ENCODE measurements at places on chromosomes 5 and 9. TPM values are rescaled to one million over a fixed set of nuclear protein-coding genes. Genes with fewer than 3 reads are reported as not detected.

GZMA gene
- total RNA-seq: not detected

DNA sequence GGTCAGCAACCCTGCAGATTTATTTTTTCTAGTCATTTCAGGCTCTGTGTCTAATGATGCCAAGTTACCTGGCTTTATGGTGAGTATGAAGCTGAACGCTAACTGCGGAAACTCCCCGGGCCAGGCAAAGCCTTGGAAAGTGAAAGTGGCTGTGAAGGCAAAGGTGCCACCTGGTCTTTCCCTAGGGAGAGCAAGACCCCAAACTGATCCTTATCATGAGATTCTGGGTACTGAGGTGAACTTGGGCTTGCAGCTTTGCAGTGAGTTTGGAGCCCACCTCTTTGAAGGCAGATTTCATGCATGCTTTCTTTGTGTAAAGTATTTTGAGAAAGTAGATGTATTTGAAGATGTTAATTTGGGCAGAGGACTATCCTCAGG, 63.3 kb downstream of the CARTPT start:
- no peak for DNase-seq

DNA sequence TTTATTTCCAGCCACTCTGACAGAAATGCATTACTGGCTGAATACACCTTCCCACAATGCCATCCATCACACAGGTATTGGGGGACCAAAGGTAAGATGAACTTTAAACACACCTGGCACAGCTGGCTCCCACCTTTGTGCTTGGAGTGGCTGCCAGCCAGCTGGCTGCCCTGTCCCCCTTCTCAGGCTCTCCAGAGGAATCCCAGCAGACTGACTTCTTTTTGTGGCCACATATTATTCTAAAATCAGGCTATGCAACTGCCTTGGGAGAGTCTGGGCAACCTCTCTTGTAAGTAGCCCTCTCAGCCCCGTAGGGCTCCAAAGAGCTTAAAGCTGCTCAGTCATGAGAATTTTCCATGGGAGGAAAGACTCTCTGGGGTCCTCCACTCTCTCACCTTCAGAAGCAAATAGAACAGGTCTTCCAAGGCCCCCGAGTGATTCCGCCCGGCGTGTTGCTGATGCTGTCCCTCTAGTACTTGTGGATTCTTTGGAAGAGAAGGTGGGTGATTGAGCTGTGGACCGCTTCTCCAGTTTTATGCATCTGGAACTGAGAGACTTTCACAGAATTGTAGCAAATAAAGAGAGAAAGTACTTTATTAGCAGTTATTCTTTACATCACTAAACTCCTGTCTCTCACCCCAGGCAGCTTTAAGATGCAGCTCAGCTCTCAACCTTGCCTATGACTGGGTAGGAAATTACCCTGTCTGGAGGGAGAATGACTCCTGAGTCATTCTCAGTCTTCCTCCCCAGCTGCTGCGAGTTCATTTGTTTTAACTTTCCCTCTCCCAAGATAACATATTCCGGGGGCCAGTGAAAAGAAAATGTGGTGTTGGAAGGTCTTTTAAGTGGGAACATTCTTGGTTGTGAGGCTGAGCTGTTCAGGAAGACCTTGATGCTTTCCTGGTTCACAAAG, 159.4 kb upstream of the PITX1 start:
- no peak for DNase-seq

DNA sequence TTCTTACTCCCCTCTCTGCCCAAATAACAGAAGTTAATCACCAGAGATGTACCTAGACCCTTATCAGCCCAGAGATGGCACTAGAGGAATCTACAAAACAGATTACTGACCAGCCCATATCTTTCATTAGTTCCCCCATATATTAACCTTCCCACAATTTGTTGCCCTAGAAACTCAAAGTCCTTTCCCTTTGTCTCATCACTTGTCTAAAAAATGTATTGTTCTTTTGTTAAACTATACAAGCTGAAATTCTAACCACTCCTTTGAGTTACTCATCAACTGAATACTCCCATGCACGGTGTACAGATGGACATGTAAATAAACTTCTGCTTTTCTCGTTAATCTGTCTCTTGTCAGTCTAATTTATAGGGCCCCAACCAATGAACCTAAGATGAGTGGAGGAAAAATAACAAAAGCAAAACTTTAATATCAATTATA, 130.9 kb downstream of the CCDC192 start:
- DNase-seq: no peak

DNA sequence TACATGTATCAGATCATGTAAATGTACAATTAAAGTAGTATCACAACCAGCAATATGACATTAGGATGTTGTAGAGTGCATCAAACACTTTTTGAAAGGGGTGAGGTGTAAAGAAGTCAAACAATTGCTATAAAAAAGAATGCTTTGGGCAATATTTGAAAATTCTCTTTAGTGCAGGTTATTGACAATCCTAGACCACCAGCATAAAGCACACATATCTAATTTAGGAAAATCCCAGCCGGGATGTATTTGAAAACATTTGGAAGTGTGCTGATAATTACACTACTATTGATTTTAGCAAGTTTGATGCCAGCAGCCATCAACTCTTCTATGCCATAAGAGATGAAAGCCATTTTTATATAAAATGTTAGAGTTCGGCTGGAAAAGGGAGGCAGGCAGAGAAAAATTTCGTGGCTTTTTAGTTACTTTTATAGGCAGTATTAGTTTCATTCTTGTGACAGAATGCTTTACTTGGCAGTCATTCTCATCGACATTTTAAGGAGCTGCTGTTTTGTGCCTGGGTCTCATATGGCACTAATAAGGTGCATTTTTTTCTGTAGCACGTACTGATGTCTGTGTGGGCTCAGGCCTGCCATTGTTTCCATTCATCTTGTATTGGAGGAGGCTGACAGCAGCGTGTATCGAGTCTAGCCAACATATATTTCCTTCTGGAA, 285.7 kb downstream of the AOPEP start:
- DNase-seq: no peak

DNA sequence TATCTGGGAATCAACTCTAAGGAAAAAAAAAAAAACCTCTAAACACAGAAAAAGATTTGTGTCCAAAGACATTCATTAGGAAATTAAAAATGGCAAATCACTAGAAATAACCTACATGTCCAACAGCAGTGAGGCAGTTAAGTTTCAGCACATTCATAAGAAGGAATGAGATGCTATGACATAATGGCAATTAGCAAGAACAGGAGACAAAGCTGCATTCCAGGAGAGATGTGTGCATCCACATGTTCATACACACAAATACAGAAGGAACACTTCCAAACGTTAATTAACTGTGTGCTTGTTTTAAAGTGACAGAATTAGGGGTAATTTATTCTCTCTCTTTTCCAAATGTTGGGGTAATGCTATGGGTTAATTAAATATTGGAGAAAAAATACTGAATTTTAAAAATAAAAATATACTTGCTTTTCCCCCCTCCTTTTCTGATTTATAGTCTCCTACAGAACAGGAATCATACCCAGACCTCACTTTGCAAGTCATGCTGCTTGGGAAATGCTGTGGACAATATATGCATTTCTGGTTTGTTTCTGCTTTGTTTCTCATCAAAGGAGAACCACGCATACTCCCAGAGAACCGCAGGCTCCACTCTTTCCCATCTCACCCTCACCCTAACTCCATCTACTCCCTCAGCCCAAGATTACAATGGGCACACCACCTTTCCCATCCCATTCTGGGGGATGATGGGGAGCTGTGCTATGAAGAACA, 114.1 kb downstream of the CDK5RAP2 start:
- DNase-seq: no peak
